ENCODE measurements at places on chromosomes 5 and 9.

DNA sequence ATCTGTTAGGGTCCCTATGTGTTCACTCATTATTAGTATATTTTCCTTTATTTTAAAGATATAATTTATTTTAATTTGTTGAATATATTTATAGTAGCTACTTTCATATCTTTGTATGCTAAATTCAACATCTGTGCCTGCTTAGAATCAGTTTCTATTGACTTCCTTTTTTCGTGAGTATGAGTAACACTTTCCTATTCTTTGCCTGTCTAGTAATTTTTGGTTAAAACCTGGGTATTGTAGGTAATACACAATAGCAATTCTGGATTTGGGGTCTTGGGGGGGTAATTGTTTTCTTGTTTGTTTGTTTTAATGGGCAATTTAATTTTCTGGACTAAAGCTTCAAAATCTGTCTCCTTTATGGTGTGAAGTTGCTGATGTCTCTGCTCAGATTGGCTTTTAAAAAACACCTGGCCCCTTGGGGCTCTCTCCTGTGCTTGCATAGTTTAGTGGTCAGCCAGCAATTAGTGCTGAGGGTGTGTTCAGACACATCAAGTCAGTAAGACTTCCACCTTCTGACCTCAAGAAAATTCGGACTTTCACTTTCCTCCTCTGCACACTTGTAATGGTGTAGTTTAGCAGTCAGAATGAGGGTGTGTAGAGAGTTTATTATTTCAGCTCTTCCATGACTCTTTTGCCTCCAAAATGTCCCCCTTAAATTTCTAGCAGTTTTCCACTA lies 124.4 kb upstream of the MAP1B start:
- H3K4me3 ChIP-seq = no peak overlapping the region
- H3K36me3 ChIP-seq = no peaks in the 10 kb centered on the region
- H3K27me3 ChIP-seq = no peaks in the 10 kb centered on the region
- H3K4me1 ChIP-seq = no peaks in the 10 kb centered on the region

- no peak overlapping the region for H3K4me3 ChIP-seq
- H3K4me1 ChIP-seq = no peaks in the 10 kb centered on the region
- H3K27me3 ChIP-seq = no peaks in the 10 kb centered on the region
- DNase-seq = no peak
- no peak overlapping the region for H3K27ac ChIP-seq
Observed at GRCh38 chr9:7996558-7996957, 197.0 kb upstream of the DMAC1 start.

DNA sequence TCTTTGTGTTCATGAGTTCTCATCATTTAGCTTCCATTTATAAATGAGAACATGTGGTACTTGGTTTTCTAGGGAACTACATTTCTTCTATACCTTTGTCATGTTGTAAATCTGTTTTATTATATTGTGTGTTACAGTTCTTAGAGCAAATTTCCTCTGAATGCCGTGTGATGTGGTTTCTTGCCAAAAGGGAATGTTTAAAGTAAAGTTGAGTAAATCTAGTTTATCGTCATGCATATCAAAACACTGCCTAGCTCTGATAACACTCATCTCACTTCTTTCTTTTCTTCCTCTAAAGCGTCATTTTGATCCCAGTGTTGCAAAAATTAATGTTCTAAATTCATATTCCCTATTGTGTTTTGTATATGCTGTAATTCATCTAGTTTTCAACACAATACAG lies 295.4 kb upstream of the HAPLN1 start:
- H3K27ac ChIP-seq = no peak overlapping the region
- no peak overlapping the region for H3K4me3 ChIP-seq
- no peaks in the 10 kb centered on the region for H3K4me1 ChIP-seq

DNA sequence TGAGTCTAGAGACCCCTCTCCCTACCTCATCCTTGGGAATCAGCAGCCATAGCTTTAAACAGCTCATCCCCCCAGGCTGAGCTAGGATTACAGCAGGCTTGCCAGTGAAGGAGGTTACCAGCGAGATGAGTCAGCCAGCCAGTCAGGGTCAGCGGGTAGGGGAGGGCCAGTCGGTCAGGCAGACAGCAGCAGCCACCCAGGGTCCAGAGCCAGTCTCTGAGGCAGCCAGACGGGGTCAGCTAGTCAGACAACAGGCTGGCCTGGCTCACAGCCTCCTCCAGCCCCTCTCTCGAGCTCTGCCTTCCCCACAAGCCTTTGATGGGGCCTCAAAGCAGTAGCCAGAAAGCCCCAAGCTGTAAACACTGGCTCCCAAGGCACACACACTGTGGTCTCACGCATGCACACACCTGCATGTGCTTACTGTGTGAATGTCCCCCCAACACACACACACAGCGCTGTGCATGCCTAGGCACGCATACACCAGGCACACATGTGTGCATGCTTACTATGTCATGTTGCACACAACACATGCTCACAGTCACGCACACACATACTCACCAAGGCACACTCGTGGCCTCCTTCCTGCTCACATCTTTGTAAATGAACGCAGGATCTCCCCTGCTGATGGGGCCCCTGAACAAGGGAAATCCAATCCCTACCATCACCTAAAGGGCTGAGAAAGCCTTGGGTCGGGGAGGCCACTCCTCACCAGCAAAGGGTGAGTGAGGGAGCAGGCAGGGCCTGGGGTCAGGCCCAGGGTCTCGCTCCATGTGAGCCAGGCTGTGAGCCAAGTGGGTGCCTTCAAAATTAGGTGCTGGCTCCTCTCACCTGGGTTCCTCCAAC lies 28.2 kb upstream of the CPLX2 start:
- no peaks in the 10 kb centered on the region for H3K36me3 ChIP-seq
- no peak overlapping the region for H3K27ac ChIP-seq
- DNase-seq = no peak

GRCh38 chr9:109950710-109951443 lies 170.9 kb downstream of the PALM2AKAP2 start:
- no peaks in the 10 kb centered on the region for H3K27me3 ChIP-seq
- no peak overlapping the region for H3K27ac ChIP-seq
- no peak overlapping the region for H3K4me3 ChIP-seq
- peaks cover 3% of the 10 kb centered on the region for H3K4me1 ChIP-seq

DNA sequence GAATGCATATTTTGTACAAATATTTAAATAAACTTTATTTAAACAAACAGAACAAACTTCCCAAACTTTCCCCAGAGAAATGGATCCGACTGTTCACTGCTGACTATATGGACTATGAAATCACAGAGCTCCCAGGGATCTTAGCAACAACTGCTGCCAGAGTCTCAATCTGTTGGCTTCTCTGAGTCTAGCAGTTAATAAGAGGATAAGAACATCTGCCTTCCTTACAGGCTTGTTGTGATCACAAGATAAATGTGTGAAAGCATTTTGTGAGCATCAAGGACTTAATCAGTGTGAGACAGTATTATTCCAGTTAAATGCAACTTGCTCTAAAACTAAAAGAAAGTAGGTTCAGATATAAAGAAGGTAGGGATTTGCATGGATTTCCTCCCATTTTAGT lies 31.4 kb upstream of the MYOT start:
- no peak overlapping the region for H3K27ac ChIP-seq
- no peak for DNase-seq
- no peaks in the 10 kb centered on the region for H3K36me3 ChIP-seq
- H3K27me3 ChIP-seq = no peaks in the 10 kb centered on the region

Data from Peyer's patch (tissue), 4 donors.